Activated naive CD4-positive, alpha-beta T cell (primary cell): ENCODE measurements at places on chromosomes 5 and 9.
A peak's percentile ranks its signal among the peaks of the same experiment; 100 is the strongest.

- no peak for DNase-seq
Observed at GRCh38 chr9:75414371-75415160, 326.3 kb downstream of the OSTF1 start.

GRCh38 chr5:65076251-65076869 is 307.6 kb downstream of the CWC27 start:
- DNase-seq: peak; percentile 1

DNA sequence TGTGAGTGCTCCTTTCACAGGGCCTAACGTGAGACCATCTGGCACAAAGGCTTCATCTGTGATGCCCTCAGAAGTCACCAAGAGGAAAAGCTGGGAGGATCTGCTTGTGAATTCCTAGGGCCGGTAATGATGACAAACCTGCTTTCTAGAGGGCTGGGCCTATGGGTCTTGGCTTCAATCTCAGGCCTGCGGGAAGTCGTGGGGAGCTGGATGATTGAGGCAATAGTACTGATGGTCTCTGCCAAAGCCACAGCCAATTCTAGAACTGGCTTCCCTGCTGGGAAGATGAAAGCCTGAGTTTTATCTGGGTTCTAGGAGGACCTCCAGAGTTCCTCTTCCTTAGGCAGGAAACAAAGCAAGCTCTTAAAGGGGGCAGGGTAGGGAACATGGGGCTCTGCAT is 102.7 kb downstream of the TMEM215 start:
- DNase-seq: no peak

GRCh38 chr5:111993242-111993641 is 236.2 kb upstream of the NREP start:
- DNase-seq: no peak

DNA sequence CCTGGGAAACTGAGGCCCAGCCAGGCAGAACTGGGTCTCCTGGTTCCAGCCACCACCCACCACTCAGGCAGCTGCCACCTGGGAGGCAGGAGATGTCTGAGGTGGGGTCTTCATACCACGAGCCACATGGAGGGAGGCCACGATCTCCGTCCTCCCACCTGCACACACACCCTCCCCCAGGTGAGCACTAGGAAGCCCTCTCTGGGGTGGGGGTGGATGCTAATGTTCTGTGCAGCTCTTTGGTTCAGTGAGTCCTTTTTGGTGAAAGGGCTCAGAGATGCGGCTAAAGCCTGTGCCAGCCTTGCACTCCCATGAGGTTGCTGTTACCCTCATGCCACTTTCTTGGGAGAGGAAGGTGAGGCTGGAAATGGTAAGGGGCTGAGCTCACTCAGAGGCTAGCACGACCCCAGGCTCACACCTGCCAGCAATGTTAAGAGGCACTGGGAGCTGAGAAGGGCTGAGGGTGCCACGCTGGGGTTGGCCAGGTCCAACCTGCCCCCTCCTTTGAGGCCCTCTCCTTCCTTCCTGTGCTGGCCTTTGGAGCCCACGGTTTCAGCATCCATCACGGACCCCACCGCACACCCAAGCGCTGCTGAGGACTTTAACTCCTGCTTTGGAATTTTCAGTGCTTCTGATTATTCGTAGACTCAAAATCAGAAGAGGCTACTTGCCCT is 26.6 kb upstream of the OBP2B start:
- DNase-seq: no peak

- no peak for DNase-seq
Observed at GRCh38 chr9:115766370-115766955, 387.1 kb upstream of the PAPPA start.

DNA sequence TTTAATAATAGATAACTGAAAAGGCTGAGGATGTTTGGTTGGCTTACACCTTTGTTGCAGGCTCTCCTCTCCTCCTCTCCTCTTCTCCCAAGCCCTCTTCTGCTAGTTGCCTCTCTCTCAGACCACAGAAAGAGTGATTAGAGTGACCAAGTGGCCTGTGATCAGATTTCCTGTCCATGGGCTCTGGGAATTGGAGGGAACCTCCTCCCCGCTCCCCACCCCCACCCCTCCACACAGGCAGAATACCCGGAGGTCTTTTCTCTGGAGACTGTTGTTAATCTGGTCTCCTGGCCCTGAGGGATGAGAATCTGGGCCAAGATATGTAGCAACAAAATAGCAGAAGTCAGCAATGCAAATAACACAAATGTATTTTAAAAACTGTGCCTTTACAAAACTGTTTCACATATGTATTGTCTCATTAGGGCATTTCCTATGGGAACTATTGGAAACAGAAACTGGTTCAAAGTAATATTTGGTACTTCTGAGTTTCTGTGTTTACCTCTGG is 361.3 kb downstream of the NR2F1-AS1 start:
- DNase-seq: no peak

DNA sequence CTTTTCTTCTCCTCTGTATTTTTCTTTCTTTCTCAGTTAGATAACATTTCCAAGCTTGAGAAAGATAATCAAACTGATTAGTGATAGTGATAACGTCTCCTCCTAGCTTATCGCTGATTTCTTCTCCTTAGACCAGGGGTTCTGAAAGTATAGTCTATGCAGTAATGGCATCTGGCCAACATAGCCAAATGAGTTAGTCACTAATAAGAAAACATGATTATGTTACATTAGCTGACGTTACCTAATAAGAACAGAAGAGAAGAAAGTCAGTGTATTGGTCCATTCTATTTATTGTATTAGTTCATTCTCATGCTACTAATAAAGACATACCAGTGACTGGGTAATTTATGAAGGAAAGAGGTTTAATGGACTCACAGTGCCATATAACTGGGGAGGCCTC is 111.2 kb downstream of the STRBP start:
- DNase-seq: no peak

- DNase-seq: no peak
Observed at GRCh38 chr9:120966013-120966369, 39.4 kb upstream of the TRAF1 start.

GRCh38 chr9:136710543-136710942 is 1.8 kb upstream of the DIPK1B start:
- DNase-seq: no peak
